ENCODE measurements at places on chromosomes 1 and 21. TPM values are rescaled to one million over a fixed set of nuclear protein-coding genes. Genes with fewer than 3 reads are reported as not detected.

The HES2 gene
- total RNA-seq = not detected

The B3GALT5 gene
- 3.1 TPM for total RNA-seq

The HES3 gene
- not detected for total RNA-seq

The DENND2C gene
- total RNA-seq = 4.0 TPM

The GBP7 gene
- not detected for total RNA-seq

The TXLNA gene
- total RNA-seq = 31.8 TPM

The FAM72D gene
- total RNA-seq = 1.6 TPM

The NEK2 gene
- total RNA-seq = 10.2 TPM

The SRGAP2C gene
- 26.2 TPM for total RNA-seq

The NKAIN1 gene
- total RNA-seq = 16.6 TPM

The SLC25A34 gene
- 3.1 TPM for total RNA-seq

The LCE2C gene
- not detected for total RNA-seq

The ANKRD65 gene
- 6.7 TPM for total RNA-seq

The LCE1A gene
- not detected for total RNA-seq
